Stimulated activated CD8-positive, alpha-beta memory T cell treated with anti-CD3 and anti-CD28 coated beads, Interleukin-4, amount 100 ng/mL, for 1 hour (primary cell): ENCODE measurements at places on chromosomes 4 and X.

GRCh38 chr4:154807042-154807630 lies 26.1 kb downstream of the RBM46 start:
- DNase-seq, result no peak

GRCh38 chrX:149829751-149830191 lies 48.0 kb downstream of the MAGEA9 start:
- DNase-seq, result no peak

DNA sequence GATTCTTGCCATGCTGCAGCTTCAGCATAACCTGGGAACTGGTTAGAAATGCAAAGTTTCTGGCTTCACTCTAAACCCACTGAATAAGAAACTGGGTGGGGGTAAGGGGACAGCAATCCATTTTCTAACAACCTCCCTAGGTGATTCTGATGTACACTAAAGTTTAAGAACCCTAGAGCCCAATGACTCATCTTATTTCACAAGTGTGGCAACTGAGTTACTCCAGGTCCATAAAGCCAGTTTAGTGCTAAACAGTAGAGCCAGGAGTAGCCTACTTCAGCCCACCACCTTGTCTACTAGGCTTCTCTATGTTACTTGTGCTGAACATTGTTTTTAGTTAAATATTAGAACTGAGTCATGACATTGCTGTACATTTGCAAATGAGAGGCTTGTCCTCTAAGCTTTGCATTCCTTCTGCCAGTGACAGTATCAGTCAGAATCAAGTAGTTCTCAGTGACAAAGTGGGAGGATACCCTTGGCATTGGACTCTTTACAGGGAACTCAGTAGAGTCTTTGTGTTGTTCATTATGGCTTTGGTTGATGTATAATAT lies 518.0 kb downstream of the RPA4 start:
- DNase-seq, result no peak

- no peak for DNase-seq
Observed at GRCh38 chr4:145530189-145530588, 48.5 kb downstream of the SMAD1 start.
